Stimulated activated CD8-positive, alpha-beta memory T cell treated with anti-CD3 and anti-CD28 coated beads, Interleukin-12 subunit alpha, Interleukin-12 subunit beta, amount 100 ng/mL, for 1 hour (primary cell): ENCODE measurements at places on chromosomes 7 and 10.

DNA sequence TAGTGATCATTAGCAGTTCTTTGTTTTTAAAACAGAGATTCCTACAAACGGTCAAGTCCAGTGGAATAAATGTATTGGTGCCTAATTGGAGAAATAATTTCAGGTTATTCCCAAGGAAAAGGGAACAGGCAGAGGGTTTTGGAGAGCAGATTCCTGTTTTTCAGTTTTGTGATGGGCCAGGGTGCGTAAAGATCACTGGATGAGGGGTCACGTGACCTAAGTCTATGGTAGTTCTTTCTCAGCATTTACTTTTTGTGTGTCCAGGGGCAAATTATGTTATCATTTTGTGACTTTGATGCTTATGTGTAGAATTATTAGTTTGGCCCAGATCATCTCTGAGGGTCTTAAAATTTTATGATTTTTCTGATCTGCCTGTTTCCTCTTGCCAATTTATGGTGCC lies 15.2 kb downstream of the CHN2 start:
- no peak for DNase-seq

- no peak for DNase-seq
Measured at GRCh38 chr7:95590387-95591248, 5.7 kb downstream of the PDK4 start.

- no peak for DNase-seq
Measured at GRCh38 chr7:149804106-149804505, 30.7 kb upstream of the ZNF467 start.

GRCh38 chr10:133212853-133213494 lies 17.0 kb upstream of the UTF1 start:
- no peak for DNase-seq

DNA sequence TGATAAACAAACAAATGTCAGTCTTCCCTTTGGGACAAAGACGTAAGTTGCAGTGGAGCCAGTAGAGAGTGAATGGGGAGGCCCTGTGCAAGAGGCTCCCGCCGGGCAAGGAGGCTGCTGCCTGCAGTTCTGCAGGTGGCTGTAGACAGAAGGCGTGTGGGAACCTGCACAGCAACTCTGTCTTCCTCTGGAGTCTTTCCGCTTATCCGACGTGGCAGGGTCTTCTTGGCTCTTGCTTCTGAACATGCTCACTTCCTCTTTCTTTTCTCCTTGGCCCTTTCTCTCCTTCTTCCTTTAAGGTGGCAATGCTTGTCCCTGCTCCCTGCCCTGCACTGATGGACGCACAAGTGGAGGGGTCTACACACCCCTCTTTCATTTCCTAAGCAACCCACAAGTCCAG lies 122.5 kb downstream of the HIPK2 start:
- no peak for DNase-seq

- no peak for DNase-seq
Measured at GRCh38 chr7:55733241-55734140, 129.1 kb downstream of the SEPTIN14 start.

- DNase-seq: no peak
Measured at GRCh38 chr7:103795787-103796186, 193.7 kb downstream of the RELN start.

DNA sequence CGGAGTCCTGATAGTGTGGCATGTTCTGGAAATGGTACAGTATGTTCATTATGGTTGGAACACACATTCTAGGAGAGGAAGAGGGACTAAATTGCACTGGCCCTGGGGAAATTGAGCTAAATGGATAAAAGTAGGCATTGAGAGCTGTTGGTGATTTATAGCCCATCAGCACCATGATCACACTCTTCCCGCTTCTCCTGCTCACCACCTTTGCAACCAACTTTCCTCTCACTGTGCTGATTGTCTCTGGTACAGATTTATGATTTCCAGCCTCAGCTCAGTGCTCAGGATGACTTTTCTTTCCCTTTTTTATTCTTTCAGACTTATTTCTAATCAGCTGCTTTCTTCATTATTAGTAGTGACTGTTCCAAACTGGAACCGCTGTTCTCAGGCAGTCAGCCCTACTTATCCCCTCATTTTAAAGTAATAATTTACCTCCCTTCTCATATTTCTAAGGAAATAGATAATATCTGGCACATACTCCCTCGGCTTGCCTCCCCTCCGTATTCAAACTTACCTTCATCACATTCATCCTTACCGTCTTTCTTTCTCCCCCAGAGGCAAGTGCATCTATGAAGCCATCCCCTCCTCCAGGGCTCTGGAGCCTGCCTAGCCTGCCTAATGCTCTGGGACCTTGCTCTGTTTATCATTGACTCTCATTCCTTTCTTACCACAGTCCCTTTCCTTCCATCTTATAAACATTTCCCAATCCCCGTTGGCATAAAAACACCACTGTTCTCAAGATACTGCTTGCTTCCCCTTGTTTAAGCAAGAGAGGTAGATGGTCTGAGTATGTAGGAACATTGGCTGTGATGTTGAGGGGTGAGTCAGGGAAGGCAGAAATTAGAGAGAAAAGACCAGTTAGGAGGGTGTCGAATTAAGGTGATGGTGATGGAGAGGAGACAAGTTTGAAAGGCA lies 51.6 kb upstream of the RPA3 start:
- no peak for DNase-seq

DNA sequence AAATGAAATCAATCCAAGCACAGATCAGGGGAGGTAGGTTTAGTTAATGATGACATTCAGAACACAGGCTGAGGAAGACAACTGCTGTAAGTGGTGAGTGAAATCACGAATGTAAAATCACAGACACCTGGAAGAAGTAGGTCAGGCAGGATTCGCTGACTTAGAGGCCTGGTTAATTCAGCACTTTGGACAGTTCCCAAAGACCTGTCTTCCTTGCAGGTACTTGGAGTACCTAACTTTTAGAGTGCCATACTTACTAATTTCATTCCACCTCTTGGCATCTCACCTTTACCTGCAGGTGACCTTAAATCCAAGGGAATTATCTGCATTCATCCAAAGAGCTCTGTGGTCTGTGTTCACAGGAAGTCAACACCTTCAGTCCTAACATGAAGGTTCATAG lies 822.3 kb downstream of the PHTF2 start:
- DNase-seq: no peak

DNA sequence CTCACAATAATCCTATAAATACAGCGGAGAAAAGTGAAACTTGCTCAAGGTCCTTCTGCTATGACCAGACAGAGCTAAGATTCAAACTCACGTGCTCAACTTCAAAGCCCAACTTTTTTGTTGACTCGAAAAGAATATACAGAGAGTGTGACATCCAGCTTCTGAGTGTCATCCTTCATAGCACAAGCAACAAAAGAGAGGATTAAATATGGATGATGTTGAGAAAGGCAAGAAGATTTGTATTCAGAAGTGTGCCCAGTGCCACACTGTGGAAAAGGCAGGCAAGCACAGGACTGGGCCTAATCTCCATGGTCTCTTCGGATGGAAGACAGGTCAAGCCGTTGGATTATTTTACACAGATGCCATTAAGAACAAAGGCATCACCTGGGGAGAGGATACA lies 2.1 kb upstream of the FAM3C start:
- DNase-seq: no peak

GRCh38 chr7:16923019-16923418 lies 41.2 kb upstream of the AGR3 start:
- no peak for DNase-seq

DNA sequence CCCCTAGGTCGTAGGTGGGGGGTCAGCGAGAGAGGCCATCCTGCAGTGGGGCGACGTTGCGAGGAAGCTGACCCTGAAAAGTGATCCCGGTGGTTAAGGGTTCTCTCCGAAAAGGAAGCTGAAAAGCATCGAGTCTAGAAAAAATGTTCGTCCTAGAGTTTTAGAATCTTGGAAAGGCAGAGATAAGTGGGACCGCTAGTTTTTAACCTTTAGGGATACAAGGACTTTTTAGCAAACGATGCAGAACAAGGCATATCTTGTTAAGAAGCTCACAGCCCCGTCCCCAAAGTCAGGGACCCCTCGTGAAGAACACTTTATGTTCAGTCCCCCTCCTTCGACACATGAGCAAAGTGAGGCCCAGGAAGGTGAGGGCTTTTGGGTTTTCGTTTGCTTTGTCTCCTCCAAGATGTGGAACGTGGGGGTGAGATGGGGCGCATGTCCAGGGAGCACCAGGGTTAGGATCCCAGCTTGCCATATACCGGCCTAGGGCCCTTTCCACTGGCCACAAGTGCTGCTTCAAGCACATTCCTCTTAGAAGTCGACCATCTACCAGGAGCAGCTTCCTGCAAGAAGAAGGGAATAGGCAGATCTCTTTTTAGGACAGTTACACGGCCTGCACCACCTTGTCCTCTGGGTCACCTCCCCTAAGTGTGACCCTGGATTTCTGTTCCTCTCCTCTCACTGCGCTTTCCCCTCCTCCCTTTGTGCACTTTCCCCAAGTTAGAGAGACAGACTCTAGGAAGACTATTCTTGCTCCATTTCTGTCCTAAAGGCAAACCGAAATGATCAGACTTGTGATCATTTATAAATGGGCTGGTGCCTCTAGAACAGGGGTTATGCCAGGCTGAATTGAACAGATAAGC lies 969 bp downstream of the SLC35G1 start:
- DNase-seq: no peak

- no peak for DNase-seq
Measured at GRCh38 chr7:101155303-101155702, 1.0 kb downstream of the AP1S1 start.

DNA sequence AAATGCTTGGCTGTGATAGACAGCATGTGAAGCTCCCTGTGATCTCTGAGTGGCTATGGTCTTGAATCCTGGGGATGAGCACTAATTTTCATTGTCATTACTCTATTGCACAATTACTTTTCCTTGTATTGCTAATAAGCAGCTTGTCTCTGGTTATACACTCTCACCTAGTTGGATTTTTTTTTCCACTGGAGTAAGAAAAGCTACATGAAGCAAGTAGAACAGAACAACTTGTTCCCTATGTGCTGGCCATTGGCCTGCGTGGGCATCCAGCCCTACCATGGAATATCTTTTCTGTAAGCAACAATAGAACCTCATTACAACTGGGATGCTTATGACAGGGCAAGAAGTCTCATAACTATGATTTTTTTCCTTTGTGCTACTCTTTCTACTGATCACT lies 807.4 kb downstream of the TNS3 start:
- no peak for DNase-seq

DNA sequence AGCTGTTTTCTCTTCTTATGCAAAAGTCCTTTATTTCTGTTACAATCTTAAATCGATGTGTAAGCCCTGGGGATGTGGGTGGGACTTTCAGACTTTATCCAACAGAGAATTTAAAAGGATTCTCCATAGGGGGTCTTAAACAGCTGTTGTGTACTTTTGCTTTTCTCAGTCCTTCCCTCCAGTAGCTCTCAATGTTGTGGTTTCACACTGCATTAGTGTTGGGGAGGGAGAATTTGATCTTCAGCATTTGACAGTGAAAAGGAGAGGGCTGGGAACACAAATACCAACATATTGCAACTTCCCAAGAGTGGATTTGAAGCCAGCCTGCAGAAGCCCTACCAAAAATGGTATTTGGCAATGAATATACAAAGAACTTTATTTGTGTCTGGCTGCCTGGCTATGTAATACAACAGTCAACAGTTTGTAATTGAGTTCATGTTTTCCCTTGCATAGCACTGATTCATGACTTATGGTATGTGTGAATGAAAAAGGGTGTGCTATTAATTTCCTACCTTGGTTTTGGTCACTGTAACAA lies 80.1 kb upstream of the CAPZA2 start:
- no peak for DNase-seq

DNA sequence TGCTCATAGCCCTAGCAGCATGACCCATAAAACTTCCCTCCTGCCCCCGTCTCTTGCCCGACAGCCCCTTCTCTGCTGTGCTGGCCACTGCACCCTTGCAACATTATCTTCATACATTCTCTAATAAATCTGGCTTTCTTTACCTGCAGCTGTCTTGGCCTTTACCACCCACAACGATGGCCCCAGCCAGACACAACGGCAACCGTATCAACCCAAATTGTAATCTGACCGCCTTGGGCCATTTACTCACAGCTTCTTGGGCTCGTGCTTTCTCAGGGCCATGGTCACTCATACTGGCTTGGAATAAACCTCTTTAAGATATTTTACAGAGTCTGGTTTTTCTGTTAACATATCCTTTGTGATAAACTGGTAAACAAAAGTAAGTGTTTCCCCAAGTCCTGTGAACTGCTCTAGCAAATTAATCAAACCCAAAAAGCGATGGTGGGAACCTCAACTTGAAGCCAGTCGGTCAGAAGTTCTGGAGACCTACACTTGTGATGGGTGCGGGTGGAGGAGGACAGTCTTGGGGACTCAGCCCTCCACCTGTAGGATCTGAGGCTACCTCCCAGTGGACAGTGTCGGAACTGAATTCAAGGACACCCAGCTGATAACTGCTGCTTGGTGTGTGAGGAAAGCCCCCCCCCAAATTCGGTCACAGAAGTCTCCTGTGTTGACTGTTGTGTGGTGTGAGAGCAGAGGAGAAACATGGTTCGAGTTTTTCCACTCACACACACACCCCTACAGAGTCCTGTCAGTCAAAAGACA lies 87.6 kb upstream of the ATP6V0A4 start:
- DNase-seq: no peak

DNA sequence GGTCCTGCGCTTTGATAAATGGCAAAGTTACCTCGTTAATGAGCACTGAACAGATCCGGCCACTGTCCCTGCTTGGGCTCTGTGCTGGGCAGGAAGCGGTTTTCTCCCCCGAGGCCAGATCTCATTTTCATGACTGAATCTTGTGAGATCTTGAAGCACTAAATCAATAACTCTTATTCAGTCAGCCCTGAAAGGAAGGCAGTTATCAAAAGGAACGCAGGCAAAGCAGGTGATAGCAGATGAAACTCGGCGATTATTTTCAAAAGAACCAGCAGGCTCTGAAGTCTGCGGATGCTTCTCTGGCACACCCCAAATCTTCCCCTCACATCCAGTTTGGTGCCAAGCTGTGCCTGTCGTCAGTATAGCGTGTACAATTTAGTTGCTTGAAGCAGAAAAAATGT lies 228.7 kb downstream of the BAMBI start:
- no peak for DNase-seq

GRCh38 chr10:132257271-132257670 lies 50.5 kb downstream of the STK32C start:
- no peak for DNase-seq

GRCh38 chr10:122241836-122242235 lies 29.3 kb upstream of the BTBD16 start:
- no peak for DNase-seq

DNA sequence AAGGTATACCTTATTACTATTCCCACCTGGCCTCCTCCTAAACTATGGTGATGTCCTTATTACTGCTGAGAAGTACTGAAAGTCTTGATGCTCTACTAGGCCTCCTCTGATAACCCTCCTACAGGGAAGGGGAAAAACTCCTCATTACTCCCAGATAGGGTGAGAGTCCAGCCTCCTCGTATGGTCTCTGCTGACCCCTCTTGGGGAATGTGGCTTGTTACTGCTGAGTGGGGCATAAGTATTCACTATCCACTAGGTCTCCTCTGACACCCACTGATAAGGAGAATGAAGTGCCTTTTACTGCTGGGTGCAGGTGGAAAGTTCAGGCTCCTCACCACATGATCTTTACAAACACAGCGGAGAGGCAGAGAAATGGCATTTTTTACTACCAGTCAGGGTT lies 222.9 kb downstream of the CHRM2 start:
- DNase-seq: no peak

DNA sequence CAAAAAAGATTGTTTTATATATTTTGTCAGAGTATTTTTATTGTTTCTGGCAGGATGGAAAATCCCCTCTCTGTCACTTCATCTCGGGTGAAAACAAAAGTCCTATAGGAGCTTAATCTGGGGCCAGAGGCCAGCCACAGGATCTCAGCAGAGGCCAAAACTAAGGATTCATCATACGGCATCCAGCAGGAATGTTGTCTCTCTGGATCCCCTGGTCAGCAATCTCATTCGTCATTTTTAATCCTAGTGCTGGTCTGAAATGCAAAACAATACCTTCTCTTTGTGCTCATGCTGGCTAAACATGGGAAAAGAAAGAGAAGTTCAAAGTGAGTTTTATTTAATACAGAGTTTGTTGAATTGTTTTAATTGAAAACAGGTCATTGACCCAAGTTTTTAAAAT lies 482.5 kb upstream of the AUTS2 start:
- DNase-seq: no peak
